ENCODE measurements at places on chromosomes 4 and X.

DNA sequence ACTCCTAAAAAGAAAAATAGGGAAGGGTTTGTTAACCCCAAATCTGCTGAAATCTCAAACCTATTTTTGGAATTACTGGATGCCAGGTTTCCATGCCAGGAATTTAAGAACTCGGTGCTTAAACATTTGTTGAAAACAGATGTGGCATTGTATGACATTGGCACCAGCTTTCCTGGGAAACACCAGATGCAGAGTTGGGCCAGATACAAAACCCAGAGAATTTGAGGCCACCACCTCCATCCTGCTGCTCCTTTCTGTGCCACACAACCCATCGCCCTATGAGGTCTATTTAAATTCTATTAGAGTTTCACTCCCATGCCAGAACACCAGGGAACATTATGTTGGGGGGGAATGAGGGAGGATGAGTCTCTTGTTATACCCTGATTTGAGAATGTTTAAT, 71.7 kb downstream of the ARAP2 start:
- DNase-seq: no peak

GRCh38 chr4:85499573-85499972, 24.6 kb downstream of the ARHGAP24 start:
- no peak for DNase-seq

- no peak for DNase-seq
Observed at GRCh38 chr4:107379054-107379869, 340.8 kb downstream of the PAPSS1 start.

GRCh38 chr4:41000356-41000755, 214.0 kb downstream of the APBB2 start:
- no peak for DNase-seq

- DNase-seq: no peak
Observed at GRCh38 chrX:84340968-84341367, 153.0 kb upstream of the RPS6KA6 start.

- no peak for DNase-seq
Observed at GRCh38 chrX:63679432-63679831, 105.6 kb downstream of the ARHGEF9 start.

DNA sequence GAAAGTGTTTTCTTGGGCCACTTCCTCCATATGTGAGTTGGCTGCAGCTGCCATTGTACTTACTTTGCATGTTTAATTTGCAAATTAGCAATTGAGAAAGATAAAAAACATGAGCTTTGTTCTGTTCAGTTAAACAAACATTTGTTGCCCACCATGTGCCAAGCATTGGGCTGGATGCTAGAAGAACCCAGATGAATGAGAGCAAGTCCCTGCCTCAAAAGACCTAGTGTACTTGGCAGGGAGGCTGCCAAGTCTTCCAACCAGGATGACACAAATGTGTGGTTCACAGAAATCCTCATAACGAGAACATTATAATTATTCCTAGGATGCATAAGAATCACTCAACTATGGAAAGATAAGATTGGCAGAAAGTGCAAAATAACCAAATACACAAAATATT, 66.7 kb downstream of the GPM6A start:
- DNase-seq: no peak

- no peak for DNase-seq
Observed at GRCh38 chr4:176778491-176778890, 14.2 kb downstream of the VEGFC start.

DNA sequence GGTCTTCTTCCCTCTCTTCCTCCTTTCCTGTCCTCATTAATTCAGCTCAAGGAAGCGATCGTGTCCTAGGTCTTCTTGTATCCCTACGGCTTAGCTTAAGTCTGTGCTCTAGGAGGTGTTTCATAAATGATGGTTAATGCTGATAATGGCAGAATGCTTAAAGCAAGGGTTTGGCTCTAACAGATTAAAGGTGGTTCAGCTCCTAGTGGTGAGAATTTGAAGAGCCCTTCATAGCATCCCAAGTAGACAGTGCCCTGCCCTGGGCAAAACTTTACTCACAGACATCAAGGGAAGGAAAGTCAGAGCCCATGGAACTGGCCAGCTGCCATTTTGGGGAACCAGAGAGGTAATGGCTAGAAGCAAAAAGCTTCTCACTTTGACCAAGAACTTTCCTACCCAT, 47.0 kb upstream of the PGRMC1 start:
- no peak for DNase-seq

- no peak for DNase-seq
Observed at GRCh38 chr4:33316033-33316432, 2595.9 kb downstream of the PCDH7 start.

DNA sequence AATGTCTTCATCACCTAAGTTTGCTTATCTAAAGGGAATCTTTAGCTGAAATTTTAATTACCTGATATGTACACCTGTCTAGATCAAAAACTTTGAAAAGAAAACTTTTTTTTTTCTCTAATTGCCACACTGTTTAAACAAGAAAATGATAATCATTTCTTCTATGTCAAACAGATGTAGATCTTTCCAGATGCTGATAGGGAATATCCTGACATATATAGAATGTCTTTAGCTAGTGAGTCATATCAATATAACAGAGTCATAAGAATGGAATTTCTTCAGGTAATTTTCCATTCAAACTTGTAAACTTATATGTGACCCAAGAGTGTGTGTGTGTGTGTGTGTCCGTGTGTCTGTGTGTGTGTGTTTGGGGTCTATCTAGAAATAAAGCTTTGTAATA, 271.9 kb downstream of the GPM6A start:
- DNase-seq: no peak

DNA sequence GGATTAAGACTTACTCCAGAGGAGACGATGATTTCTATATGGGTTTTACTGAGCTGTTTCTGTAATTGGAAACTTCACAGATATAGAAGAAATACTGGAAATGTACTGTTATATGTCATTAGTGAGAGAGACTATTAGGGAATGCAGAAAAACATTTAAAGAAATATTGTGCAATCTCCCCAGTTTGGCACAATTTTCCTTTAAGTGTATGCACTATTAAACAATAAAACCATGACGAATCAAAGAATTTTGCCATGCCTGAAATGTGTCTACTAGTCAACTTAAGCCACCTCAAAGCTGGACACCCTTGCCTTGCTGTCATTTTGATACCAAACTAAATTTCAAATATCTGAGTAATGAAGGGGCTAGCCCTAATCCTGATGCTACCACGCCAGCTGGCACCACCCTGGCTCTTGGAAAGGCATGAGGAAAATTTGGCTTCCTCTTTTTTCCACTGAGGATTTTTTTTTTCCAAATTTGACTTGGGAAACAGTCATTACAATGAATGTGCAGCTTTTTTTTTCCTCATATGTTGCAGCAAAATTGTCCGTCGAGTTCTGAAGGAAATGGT, 36.1 kb downstream of the MTTP start:
- DNase-seq: no peak
